SJCRH30 (cell line): ENCODE measurements at places on chromosomes 3 and 15.

- DNase-seq = no peak
Observed at GRCh38 chr15:93029214-93029835, 59.7 kb downstream of the RGMA start.

DNA sequence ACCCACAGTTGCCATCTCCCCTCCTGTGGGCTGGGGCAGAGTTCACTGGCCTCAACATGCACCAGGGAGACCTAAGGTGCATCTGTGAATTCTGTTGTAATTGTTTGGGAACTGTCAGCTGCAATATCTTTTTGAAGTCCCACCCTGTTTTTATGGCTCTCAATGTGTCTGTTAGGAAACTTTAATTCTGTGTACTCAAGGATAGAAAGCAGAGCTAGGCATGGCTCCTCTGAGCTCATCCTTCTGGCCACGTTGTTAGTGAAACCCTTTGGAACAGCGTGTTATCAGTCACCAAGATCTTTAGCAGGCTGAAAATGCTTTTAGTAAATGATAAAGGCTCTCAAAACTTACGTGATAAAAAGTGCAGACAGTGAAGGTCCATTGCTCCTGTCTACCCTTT, 33.6 kb upstream of the MTMR10 start:
- no peak for DNase-seq

- peak; percentile 89 for DNase-seq
Observed at GRCh38 chr3:42043099-42043813, 47.9 kb upstream of the TRAK1 start.

GRCh38 chr3:98730338-98730737, 32.8 kb upstream of the ST3GAL6 start:
- DNase-seq = no peak

DNA sequence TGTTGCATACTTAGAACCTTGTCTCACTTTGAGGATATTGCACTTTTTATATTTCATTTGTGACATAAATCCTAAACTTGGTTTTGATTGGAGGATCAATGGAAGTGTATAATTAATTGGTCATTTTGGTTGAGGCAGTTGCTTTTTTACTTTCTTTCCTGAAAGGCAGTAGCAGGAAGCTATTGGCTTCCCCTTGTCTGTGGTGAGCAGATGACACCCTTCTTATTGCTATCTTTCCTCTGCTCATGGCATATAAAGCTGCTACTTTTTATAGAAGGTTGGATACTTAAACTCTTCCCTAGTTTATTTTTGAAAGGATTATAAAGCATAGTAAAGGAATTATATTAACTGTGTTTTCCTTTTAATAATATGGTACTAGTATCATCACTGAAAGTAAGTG, 28.6 kb downstream of the FAM98B start:
- no peak for DNase-seq

GRCh38 chr3:11757441-11757875, 89.2 kb downstream of the TAMM41 start:
- DNase-seq = peak; percentile 67

DNA sequence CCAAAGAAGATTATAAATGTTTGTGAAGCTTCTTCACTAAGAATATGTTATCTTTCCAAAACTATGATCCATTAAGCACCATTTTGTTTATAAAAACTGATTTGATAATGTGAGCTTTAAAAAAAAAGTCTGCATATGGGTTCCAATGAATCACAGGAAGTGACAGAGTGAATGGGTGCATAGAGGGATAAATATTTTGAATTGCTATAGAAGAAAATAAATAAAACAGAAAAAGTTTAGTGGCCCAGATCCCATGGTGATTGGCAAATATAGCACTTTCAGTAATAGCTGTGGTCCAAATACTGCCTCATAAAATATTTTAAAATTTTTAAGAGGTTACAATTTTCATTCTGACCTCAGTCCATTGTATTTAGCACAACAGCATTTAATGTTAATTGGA, 19.2 kb downstream of the CPA3 start:
- no peak for DNase-seq

GRCh38 chr3:11508346-11509172, 135.2 kb downstream of the VGLL4 start:
- no peak for DNase-seq

DNA sequence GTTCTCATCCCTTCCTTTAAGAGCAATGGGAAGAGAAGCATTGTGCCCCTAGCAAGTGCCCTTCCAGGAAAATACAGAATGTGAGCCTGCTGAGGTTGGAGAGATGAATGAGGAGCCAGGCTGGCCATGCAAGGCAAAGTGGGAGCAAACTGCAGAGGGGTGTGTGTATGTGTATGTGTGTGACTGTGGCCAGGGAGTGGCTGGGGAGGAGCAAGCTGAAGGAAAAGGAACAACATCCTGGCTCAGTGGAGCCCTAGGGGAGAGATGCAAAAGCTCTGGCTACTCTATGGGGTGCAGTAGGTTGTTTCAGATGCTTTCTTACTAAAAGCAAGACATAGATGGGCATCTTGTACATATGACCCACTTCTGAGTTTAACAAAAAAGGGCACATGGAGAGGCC, 20.6 kb downstream of the FOXP1 start:
- DNase-seq = no peak

- DNase-seq = no peak
Observed at GRCh38 chr3:39296197-39297077, 16.6 kb upstream of the CX3CR1 start.
